M059J (cell line): ENCODE measurements at places on chromosomes 4 and X.

DNA sequence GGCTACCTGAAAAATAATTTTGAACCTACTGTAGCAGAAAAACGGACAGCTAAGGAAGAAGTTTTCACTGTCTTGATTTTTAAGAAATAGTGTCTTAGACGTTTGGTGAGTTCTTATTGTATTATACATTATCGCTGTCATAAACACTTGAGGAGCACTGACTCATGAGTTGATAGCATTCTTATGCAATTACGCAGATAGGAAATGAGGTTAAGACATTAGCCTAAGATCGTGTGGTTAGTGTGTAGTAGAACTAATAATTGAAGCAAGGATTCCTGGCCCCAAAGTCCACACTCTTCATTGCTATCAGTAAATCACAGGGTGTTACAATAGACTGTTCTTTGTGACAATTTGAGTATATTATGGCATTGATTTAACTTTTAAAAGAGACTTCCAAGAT is 238.1 kb downstream of the ARAP2 start:
- DNase-seq, result peak; percentile 49

DNA sequence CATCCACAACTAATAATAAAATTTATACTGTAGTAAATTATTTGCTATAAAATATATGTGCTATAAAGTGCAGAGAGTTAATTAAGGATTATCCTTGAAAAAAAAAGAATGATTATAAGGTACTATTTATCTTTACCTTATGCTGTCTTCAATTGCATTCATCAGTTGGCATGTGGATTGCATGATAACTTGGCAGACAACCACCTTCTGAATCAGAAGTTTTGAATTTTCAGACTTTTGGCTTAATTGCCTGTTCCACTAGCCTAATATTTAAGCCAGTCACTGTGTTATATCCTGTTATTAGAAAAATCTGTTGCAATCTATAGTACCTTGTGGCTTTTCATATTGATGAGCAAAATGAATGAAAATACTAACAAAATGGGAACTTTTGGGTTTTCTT is 1040.3 kb upstream of the PCDH10 start:
- no peak for DNase-seq

DNA sequence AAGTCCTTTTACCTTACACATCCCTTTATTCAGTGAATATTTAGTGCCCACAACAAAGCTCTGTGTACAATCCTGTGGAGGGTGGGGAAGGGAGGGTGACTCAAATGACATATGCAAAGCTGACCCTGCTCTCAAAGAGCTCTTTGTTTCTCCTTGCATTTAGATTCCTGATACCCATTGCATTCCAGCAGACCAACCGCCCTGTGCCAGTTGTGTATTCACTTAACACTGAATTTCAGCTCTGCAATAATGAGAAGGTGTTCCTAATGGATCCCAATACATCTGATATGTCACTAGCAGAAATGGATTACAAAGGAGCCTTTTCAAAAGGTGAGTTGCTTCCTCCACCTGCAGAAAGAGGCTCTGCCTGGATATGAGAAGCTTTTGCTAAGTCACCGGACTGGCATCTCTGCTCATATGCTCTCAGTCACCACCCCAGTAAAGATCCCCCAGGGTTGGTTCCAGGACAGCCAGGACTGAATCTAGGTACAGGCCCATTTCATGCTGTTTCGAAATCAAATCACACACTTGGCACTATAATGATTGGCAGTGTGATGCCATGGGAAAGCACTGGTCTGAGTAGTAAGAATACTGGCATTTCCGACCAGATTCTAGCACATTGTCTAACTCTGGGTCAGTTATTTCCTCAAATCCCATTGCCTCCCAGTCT is 17.1 kb upstream of the ANXA3 start:
- DNase-seq, result peak; percentile 37

DNA sequence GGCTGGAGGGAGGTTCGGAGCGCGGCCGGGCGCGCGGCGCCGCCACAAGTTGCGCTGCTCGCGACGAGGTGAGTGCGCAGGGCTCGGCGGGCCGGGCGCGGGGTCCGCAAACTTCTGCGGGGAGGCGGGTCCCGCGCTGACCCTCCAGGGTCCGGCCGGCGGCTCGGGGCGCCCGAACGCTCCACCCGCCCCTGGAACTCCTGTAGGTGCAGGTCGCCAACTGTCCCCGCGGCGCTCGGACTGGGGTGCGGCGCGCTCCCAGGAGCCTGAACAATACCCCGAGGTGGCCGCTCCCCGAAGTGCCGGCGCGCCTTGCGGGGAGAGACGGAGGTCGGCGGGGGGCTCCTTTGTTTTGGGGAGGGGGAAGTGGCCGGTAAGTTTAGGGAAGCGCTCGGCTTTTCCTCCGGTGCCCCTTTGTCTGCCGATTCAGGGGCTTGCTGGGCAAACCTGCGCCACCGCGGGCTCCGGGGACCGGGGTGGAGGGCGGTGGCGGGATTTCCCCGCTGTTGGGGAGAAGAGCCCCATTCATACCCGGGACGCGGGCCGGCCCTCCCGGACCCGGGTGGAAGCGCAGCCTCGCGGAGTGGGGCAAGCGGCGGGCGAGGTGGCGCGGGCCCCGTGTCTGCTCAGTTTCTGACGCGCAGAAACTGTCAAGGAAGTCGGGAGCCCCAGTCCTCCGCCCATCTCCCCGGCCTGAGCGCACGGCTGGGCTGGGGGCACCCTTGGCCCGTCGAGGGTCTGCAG is 694 bp downstream of the TBL1X start:
- DNase-seq, result peak; percentile 16

- no peak for DNase-seq
Observed at GRCh38 chr4:26433556-26433955, 56.7 kb downstream of the CCKAR start.

DNA sequence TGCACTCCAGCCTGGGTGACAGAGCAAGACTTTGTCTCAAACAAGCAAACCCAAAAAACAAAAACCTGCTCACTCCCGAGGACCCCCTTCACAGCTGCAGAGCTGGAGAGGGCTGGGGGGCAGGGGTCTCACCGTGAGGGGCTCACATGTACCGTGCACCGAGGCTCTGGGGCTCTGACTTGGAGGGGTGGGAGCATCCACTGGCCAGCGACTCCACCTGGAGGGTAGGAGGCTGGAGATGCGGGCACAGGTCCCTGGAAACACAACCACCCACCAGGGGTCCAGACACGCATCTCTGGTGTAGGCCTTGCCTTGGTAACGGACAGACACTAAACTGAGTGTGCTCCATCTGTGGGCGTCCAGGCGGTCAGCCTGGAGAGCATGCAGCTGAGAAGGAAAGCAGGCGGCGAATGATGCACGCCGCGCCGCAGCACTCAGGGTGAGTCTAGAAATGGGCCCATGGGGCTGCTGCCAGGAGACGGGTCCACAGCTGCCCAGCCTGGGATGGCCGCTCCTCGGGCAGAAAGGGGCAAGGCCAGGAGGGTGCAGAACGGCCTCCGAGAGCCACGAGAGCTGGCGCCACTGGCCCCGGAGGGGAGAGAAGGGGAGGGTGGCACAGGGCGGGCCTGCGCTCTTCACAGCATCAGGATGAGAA is 26.1 kb downstream of the PPP2R3B start:
- DNase-seq, result no peak

GRCh38 chr4:151711646-151712045 is 49.2 kb downstream of the GATB start:
- no peak for DNase-seq

- DNase-seq, result no peak
Observed at GRCh38 chrX:55220119-55220794, at the start of gene PAGE5. TSS of gene PAGE5 (plus strand) at chrX:55220346. CDS start at chrX:55221383, 1,037 bp downstream.

- DNase-seq, result no peak
Observed at GRCh38 chr4:112823156-112823555, 186.2 kb downstream of the LARP7 start.

GRCh38 chr4:165855191-165855590 is 17.8 kb upstream of the TLL1 start:
- no peak for DNase-seq

GRCh38 chrX:130086447-130087206 is 23.7 kb downstream of the ELF4 start:
- DNase-seq, result no peak

- no peak for DNase-seq
Observed at GRCh38 chr4:181538431-181538830, 704.8 kb upstream of the TENM3 start.

GRCh38 chr4:181659876-181660275 is 583.3 kb upstream of the TENM3 start:
- no peak for DNase-seq

- no peak for DNase-seq
Observed at GRCh38 chrX:10474913-10475568, 145.3 kb downstream of the MID1 start.
